NCI-H1694 treated with DMSO at 0.1 percent for 48 hours (cell line): ENCODE measurements at places on chromosomes 5 and 9.

- no peak for DNase-seq
These were observed 16.9 kb upstream of the FBP1 start for GRCh38 chr9:94656200-94656599.

GRCh38 chr9:119707228-119707845 is 338.1 kb upstream of the BRINP1 start:
- DNase-seq: no peak

GRCh38 chr5:133391354-133392136 is 220.8 kb downstream of the FSTL4 start:
- DNase-seq: no peak

GRCh38 chr9:77663754-77664153 is 15.6 kb upstream of the GNA14 start:
- DNase-seq: no peak

DNA sequence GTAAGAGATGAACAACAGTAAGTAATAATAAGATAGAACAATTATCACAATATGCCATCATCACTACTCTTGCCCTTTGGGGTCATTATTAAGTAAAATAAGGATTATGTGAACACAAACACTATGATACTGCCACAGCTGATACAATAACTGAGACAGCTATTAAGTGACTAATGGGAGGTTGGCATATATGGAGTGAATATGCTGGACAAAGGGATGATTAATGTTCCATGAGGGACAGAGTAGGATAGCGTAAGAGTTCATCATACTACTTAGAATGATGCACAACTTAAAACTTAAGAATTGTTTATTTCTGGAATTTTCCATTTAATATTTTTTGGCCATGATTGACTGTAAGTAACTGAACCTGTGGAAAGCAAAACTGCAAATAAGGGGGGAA is 16.6 kb downstream of the POU5F2 start:
- DNase-seq: no peak

- DNase-seq: no peak
These were observed 46.8 kb downstream of the ITGA2 start for GRCh38 chr5:53035868-53036381.

DNA sequence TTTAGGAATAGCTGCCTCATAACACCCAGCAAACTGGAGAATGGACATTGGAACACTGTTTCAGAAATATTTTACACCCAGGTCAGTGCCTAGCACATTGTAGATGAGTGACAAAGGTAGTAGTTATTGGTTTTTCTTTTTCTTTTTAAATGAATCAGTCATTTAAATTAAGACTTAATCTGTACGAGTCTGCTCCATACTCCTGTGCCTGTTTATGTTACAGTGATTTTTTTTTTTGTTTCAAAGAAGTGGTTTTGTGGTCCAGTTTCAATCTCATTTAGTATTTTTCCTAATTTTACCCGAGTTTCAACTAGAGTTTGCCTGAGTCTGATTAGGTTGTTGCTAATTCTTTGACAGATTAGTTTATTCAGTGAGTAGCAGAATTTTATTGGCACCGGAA is 16.2 kb downstream of the LMNB1 start:
- DNase-seq: no peak

DNA sequence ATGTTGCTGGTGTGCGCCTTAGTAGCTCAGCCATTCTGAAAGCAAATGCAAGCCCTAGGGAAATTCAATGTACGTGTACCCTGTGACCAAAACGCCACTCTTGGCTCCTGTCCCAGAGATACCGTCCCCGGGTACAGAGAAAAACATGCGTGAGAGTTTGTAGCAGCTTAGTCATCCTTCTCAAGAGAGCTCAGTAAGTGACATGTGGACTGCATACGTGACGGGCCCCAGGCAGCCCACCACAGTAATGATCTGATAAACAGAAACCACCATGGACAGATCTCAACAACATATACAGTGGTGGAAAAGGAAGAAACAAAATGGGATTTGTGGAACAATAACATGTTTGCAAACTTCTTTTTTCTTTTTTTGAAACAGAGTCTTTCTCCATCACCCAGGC is 45.1 kb downstream of the S1PR3 start:
- no peak for DNase-seq
